ENCODE measurements at places on chromosomes 5 and 9. TPM values are rescaled to one million over a fixed set of nuclear protein-coding genes. Genes with fewer than 3 reads are reported as not detected.

The DMRT3 gene
- not detected for total RNA-seq

The FCHSD1 gene
- 33.2 TPM for total RNA-seq

The NMRK1 gene
- total RNA-seq: 9.8 TPM

DNA sequence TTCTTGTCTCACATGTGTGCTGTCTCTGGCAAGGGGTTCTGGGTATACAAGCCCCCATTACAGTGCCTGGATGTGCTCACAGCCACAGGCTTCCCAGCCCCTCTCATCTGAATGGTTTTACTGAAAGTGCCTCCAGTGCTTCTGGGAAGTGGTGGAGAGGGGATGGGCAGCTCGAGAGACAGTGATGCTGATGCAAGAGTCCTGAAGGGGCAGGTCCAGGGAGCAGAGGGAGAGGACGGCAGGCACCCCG, 93.5 kb downstream of the PHF2 start:
- no peak for DNase-seq

- DNase-seq: no peak
Measured at GRCh38 chr5:165829504-165829903, 2324.1 kb downstream of the MAT2B start.

DNA sequence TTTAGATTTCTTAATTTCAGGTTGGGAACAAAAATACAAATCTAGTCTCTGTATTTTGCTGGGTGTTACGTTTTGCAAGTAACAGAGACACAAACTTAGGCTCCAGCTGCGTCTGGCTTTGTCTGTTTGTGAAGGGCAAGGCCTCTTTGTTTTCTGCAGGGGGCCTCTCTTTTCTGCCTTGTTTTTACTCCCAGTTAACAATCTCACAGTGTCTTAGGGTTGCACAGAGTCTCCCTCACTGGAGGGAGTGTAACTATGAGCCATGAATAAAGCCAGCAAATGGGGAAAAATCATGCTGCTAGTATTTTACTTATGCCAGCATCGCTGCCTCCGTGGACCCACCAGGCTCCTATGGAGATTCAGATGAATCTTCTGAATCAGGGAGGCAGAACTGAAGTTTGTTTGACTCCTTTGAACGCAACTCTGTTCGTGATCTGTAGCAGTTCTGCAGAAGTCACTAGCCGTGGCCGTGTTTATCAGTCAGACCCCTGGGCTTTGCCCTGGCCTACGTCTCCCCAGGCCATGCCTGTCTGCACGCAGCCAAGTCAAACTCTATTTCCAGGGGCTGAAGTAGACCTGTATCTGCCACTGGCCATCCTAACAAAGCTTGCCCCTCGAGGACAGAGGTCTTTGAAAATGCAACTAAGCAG, 77.2 kb downstream of the ATP10B start:
- no peak for DNase-seq

DNA sequence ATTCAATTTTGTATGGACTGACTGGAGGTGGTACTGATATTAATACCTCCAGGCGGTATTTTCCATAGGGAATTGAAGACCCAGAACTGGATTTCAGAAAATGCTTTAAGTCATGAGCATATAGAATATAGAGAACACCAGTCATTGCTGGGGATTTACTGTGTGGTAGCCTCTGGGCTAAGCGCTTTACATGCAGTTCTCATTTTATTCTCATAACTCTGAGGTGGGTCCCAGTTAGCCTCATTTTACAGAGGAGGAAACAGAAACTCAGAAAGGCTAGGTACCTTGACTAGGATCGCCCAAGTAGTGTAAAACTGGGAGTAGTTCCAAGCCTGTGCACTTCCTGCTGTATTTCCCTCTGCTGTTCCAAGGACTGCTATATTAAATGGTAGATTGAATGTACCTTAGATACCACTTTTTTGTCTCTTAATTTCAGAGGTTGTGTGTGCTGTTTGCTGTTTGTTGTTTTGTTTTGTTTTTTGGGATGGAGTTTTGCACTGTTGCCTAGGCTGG, 13.8 kb downstream of the SLC44A1 start:
- DNase-seq: no peak
